Psoas muscle (tissue), 8 donors: ENCODE measurements at places on chromosomes 2 and 18. TPM values are rescaled to one million over a fixed set of nuclear protein-coding genes. Genes with fewer than 3 reads are reported as not detected.

DNA sequence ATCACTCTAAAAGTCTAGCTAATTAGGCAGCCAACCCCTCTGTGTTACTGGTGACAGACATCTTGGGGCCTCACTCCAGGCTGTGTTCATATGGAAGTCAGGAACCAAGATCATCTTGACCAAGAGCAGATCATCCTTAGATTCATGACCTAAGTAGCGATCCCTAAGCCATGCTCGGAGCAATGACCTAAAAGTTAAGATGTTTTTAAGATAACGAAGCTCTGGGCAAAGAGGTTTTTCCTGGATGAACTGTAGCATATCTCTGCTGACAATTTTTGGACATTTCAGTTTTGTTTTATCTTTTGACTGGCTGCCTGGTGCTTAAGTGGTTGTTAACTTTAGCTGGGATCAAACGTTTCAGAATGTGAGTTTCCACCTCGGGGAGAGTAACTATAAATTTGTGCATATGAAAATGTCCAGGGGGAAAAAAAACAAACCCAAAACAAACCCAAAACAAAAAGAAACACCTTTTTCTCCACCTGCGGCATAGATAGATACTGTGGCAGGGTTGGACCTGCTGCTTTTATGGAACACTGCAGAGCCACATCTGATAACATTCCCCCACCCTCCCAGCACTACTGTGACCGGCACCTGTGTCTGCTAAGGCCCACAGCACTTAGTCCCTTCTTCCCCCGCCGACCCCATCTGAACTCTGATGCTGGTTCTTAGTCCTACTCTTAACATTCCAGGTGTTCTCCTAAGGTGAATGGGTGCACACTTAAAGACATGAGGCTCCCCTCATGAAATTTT, 45.5 kb downstream of the EPAS1 start:
- no peak for DNase-seq

- DNase-seq = no peak
These were observed 32.9 kb upstream of the PPM1B start for GRCh38 chr2:44135771-44136170.

DNA sequence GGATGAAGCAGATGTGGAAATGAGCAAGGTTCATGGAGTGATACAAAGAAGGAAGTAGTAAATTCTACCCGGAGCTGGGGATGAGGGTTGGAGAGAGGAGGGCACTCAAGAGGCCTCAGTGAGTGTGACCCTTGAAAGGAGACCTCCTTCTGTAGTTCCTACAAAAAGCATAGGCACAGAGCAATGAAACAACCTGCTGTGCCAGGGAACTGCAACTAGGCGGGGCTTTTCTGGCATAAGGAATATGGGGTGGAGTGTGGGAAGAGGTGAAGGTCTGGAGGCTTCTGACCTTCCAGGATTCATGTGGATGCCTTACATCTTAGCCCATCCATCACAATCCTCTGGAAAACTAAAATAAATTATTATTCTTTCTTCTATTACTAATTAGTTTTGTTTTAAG, 25.5 kb upstream of the PGAP1 start:
- no peak for DNase-seq

DNA sequence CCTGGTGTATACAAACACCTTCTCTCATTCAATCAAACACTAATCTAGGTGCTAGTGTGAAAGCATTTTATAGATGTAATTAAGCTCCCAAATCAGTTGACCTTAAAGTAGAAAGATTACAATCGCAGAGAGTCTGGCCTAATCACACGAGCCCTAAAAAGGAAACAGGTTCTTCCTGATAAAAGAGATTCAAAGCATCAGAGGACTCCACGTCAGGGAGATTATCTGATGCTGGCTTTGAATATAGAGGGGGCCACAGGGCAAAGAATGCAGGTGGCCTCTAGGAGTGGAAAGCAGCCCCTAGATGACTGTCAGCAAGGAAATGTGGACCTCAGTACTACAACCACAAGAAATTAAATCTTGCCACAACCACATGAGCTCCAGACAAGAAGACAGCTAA, 28.2 kb upstream of the ZC3H15 start:
- DNase-seq = no peak

- no peak for DNase-seq
These were observed 6.0 kb downstream of the ERBB4 start for GRCh38 chr2:212532585-212532984.

GRCh38 chr2:202765436-202765835, 106.1 kb downstream of the ICA1L start:
- DNase-seq = no peak

- DNase-seq = no peak
These were observed 40.4 kb downstream of the PLEKHM3 start for GRCh38 chr2:207984765-207985480.

DNA sequence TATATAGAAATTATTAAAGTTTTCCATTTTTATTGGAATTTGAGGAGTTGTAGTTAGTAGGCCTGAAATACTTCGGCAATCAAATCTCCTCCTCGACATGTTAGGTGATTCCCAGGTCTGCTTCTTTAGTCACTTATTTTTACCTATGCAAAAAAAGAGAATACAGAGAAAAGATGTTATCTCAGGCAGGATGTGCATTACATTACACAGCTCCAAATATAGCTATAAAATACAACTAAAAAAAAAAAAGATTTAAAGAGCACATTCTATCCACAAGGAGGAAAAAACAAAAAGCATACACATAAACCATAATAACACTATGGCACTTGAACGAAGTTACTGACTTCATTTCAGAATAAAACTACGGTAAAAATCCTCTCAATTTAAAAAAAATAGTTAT, 8.1 kb downstream of the STK17B start:
- DNase-seq = no peak

GRCh38 chr18:79601234-79601633, 78.4 kb upstream of the CTDP1 start:
- no peak for DNase-seq

Gene TDRD15
- polyA plus RNA-seq = not detected
